ENCODE measurements at places on chromosomes 7 and 10. TPM values are rescaled to one million over a fixed set of nuclear protein-coding genes. Genes with fewer than 3 reads are reported as not detected.

- no peak for DNase-seq
Observed at GRCh38 chr7:39408906-39409305, 157.3 kb upstream of the YAE1 start.

DNA sequence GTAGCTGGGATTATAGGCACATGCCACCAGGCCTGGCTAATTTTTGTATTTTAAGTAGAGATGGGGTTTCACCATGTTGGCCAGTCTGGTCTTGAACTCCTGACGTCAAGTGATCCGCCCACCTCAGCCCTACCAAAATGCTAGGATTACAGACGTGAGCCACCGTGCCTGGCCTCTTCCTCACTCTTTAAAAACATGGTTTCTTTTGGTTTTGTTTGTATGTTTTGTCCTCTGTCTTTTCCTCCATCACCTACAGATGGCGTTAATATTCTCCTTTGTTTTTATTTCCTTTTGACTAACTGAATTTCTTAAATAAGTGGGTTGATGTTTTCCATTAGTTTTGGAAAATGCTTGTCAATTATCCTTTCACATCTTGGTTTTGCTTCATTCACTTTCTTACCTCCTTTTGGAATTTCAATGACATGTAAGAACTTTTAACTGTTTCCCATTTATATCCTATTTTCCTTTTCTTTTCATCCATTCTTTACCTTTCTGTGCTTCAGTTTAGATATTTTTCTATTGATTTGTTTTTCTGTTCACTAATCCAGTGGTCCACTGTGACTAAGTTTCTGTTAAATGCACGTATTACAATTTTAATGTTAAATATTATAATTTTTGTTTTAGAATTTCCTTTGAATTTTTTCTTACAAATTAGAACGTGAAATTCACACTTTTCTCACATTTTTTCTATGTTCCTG, 104.1 kb downstream of the ZNF467 start:
- DNase-seq, result no peak

GRCh38 chr10:60896033-60896432, 48.0 kb downstream of the RHOBTB1 start:
- no peak for DNase-seq

GRCh38 chr7:39624442-39624807, 1.1 kb downstream of the RALA start:
- DNase-seq, result no peak

DNA sequence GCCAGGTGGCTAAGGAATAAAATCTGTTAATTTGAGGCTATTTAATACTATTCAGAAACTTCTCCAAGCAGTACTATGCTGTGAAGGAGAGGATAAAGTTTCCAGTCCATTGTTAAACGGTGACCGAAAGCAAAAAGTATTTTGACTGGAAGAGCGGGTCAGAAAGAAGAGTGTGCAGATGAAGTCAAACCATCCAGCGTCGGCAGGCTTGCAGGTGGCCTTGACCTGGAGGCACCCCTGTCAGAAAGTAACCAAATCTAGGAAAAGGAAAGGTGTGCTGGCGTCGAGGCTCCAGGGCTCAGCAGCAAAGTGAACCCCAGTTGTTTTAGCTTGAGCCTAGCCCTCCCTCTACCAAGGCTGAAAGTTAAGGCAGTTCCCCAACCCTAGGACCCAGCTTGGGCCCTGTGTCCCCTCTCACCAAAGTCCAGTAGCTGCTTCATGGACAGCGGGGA, 544 bp downstream of the PDK4 start:
- DNase-seq, result no peak

- peak; percentile 24 for DNase-seq
Observed at GRCh38 chr7:142385491-142386340, 127.9 kb upstream of the PRSS58 start.

DNA sequence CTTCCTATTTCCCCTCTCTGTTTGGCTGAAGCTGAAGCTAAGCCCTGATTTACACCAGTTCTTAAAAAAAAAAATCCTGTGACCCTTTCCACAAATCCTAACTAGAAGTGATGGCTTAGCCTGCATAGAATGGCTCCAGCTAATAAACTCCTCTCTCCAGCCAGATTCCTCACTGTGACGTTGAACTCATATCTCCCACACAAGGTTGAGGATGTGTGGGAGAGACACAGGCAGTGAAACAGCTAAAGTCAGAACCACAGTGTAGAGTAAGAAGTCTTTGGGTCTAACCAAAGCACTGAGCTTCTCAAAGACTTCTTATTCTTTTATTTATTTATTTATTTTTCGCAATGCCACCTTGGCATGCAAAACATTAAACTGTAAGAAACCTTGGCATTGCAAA, 268.3 kb downstream of the SNX13 start:
- DNase-seq, result no peak

- no peak for DNase-seq
Observed at GRCh38 chr7:157691586-157692459, 355.0 kb downstream of the DNAJB6 start.

- no peak for DNase-seq
Observed at GRCh38 chr10:30987463-30987862, 44.2 kb downstream of the ZNF438 start.

GRCh38 chr7:29194594-29195427, at the start of gene CHN2:
TSS of gene CHN2 (plus strand) at chr7:29194775.
- peak; percentile 41 for DNase-seq

Gene SPAM1
- not detected for total RNA-seq

Gene RALA
- total RNA-seq, result 35.3 TPM

Gene NEUROD6
- not detected for total RNA-seq

Gene UNC5B
- total RNA-seq, result not detected

Gene PDCD4
- total RNA-seq, result 60.4 TPM

Gene GLI3
- total RNA-seq, result not detected

Gene KEL
- 0.78 TPM for total RNA-seq
